Activated T-cell treated with anti-CD3 and anti-CD28 coated beads, Interleukin-2, amount 50 U/mL, for 72 hours (primary cell): ENCODE measurements at places on chromosomes 2 and 18. TPM values are rescaled to one million over a fixed set of nuclear protein-coding genes. Genes with fewer than 3 reads are reported as not detected.

The ACMSD gene
- total RNA-seq = not detected

The PREPL gene
- total RNA-seq = 30.1 TPM

The ABCA12 gene
- 0.02 TPM for total RNA-seq

The ROCK2 gene
- total RNA-seq = 15.3 TPM

The PLGLB2 gene
- total RNA-seq = 1.9 TPM

The RAB17 gene
- not detected for total RNA-seq

The IL36RN gene
- total RNA-seq = not detected

The TFCP2L1 gene
- total RNA-seq = 0.10 TPM

The HOXD1 gene
- not detected for total RNA-seq

The ANKRD30B gene
- not detected for total RNA-seq

The NAGK gene
- total RNA-seq = 51.3 TPM

The TM4SF20 gene
- not detected for total RNA-seq

- H3K4me1 ChIP-seq = no peaks in the 10 kb centered on the region
- H3K4me3 ChIP-seq = no peak overlapping the region
- no peak overlapping the region for H3K27ac ChIP-seq
- no peak for DNase-seq
Observed at GRCh38 chr2:233814056-233814835, 36.1 kb downstream of the MROH2A start.

DNA sequence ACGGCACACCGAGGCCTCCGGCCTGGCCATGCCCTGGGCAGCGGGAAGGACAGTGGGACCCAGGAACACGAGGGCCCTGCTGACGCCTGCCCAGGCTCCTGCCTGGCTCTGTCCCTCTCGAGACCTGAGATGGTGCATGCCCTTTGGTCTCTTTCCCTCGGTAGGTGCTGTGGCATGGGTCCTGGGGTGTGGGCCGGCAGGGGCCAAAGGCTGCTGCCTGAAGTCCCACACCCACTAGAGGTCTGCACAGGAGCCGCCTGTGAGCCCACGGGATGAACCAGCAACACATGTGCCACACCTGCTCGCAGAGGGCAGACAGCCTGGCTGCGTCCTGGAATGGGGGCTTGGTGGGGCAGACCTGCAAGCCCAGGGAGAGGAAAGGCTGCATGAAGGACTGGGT is 73.3 kb downstream of the NDUFA10 start:
- H3K4me3 ChIP-seq = no peak overlapping the region
- no peak for DNase-seq
- H3K27me3 ChIP-seq = no peaks in the 10 kb centered on the region
- H3K4me1 ChIP-seq = no peaks in the 10 kb centered on the region
- H3K27ac ChIP-seq = no peak overlapping the region

DNA sequence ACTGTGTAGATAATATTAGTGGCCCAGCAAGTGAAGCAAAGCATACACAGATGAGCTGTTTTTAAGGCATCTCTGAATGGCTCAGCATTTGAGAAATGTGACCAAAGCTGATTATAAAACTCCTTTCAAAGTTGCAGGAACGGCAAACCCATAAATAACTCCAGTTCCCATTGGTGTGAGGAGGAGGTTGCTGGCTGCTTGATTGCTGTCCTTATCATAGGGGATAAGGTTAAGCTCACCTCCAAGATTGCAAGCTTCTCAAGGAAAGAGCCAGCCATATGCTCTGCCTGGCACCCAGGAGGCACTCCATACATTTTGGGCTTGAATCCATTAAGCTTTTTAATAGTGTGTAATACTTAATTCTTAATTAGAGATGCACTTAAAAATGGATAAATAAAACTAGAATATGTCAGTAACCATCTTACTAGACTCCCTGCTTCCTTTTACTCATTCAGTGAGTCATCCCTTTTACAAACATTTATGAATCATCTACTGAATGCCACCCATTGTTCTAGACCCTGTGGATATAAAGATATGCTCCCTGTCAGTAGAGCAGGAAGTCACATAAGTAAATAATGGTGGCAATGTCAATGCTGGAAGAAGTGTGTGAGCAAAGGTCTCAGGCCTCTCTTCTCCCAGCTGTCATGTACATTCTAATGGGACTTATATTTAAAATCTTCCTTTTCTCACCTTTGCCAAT is 99.3 kb downstream of the SPATS2L start:
- H3K27ac ChIP-seq = peak overlapping the region; percentile 43
- peaks cover 2% of the 10 kb centered on the region for H3K36me3 ChIP-seq
- H3K4me1 ChIP-seq = peaks cover 41% of the 10 kb centered on the region

- H3K27me3 ChIP-seq = peaks cover 12% of the 10 kb centered on the region
- no peak overlapping the region for H3K27ac ChIP-seq
- DNase-seq = no peak
- no peaks in the 10 kb centered on the region for H3K36me3 ChIP-seq
- no peaks in the 10 kb centered on the region for H3K4me1 ChIP-seq
Observed at GRCh38 chr18:61448316-61448715, 115.1 kb downstream of the CDH20 start.

- peak overlapping the region; percentile 57 for H3K27ac ChIP-seq
- H3K36me3 ChIP-seq = peaks cover 4% of the 10 kb centered on the region
- H3K4me1 ChIP-seq = peaks cover 24% of the 10 kb centered on the region
- no peak overlapping the region for H3K4me3 ChIP-seq
Observed at GRCh38 chr18:51051105-51051712, 21.2 kb downstream of the SMAD4 start.

DNA sequence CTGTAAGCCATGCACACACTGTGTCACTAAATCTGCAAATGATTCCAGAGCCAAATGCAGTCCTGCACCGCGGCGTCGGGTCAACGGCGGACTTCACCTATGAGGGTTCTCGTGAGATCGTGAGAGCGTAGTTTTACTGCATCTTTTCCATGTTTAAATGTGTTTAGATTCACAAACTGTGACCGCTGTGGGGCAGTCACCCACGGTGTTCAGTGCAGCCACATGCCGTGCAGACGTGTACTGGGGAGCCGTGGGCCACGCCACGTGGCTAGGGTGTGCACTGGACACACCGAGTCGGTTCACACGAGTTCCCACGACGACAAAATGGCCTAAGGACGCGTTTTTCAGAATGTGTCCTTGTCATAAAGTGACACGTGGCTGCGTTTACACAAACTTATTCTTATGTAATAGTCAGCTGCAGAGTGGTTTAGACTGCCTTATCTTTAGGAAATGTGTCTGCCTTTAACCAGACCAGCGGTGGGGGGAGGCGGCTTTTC is 34.1 kb downstream of the NFATC1 start:
- no peak for DNase-seq
- H3K27me3 ChIP-seq = no peaks in the 10 kb centered on the region
- no peak overlapping the region for H3K27ac ChIP-seq
- H3K4me1 ChIP-seq = peaks cover 22% of the 10 kb centered on the region
- peaks cover 3% of the 10 kb centered on the region for H3K36me3 ChIP-seq

GRCh38 chr2:152037743-152038435 is 61.0 kb downstream of the CACNB4 start:
- H3K4me1 ChIP-seq = no peaks in the 10 kb centered on the region
- no peaks in the 10 kb centered on the region for H3K27me3 ChIP-seq
- H3K4me3 ChIP-seq = no peak overlapping the region
- H3K27ac ChIP-seq = no peak overlapping the region
- DNase-seq = no peak

- DNase-seq = peak; percentile 32
- no peaks in the 10 kb centered on the region for H3K27me3 ChIP-seq
- no peak overlapping the region for H3K27ac ChIP-seq
- H3K4me3 ChIP-seq = no peak overlapping the region
- no peaks in the 10 kb centered on the region for H3K36me3 ChIP-seq
Observed at GRCh38 chr2:136255648-136256461, 137.9 kb upstream of the CXCR4 start.

DNA sequence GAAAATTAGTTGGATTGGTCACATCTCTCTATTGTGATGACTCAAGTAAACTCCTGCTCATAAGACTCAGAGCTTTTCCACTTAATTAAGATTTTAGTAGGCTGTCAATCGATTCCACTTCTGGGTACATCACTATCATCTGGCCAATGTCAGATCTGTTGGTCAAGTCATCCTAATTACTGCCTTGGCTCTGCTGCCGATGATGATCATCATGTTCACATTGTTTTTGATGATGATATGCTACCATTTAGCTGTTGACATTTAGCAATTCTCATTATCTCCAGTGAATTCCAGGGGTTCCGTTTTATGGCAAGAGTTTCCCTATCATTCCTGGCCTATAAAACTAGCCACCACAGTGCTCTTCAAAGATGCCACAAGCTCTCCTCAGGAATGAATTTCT is 253.4 kb downstream of the IKZF2 start:
- no peak for DNase-seq
- H3K4me3 ChIP-seq = no peak overlapping the region
- H3K4me1 ChIP-seq = no peaks in the 10 kb centered on the region
- peaks cover 13% of the 10 kb centered on the region for H3K27me3 ChIP-seq

DNA sequence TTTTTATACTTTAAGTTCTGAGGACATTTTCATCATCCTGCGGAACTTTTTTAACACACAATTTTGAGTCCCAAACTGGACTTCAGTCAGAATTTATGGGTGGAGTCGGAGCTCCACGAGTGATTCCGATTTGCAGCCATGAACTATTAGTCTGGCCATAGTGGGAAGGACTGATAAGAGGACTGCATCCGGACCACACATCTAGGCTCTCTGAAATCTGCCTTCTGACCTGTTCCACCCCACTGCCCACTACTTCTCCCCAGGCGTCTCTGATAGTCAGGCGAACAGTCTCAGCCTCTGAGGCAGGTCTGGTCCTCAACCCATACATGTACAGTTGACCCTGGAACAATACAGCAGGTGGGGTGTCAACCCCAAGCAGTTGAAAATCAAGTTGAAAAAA is 5.2 kb downstream of the MRPL35 start:
- peaks cover 30% of the 10 kb centered on the region for H3K4me1 ChIP-seq
- peaks cover 22% of the 10 kb centered on the region for H3K36me3 ChIP-seq
- H3K4me3 ChIP-seq = no peak overlapping the region
- H3K27ac ChIP-seq = no peak overlapping the region
- no peak for DNase-seq

- H3K4me3 ChIP-seq = no peak overlapping the region
- no peak for DNase-seq
Observed at GRCh38 chr18:75365254-75365629, 62.3 kb downstream of the SMIM21 start.

GRCh38 chr2:169736902-169737301 is 3.3 kb downstream of the KLHL23 start:
- H3K36me3 ChIP-seq = peaks cover under 1% of the 10 kb centered on the region
- peaks cover 17% of the 10 kb centered on the region for H3K4me1 ChIP-seq
- DNase-seq = no peak
- H3K27me3 ChIP-seq = peaks cover 25% of the 10 kb centered on the region

DNA sequence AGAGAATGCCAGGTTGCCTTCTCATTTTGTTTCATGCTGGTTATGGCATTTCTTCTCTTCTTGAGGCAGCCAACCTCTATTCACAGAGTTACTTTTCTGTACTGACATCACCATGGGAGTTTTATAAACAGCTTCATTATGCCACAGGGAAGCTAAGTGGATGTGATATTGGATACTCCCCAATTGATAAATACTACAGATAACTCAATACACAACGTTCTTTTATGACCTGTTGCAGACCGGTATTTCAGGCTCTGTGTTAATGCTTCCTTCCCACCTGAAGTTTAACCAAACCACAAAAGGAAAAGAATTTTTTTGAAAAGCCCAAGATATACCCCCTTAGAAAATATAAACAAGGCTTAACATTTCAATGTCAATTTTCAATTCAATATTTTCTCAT is 258.3 kb upstream of the SOX11 start:
- H3K27me3 ChIP-seq = no peaks in the 10 kb centered on the region
- no peak overlapping the region for H3K4me3 ChIP-seq
- no peaks in the 10 kb centered on the region for H3K36me3 ChIP-seq
- no peaks in the 10 kb centered on the region for H3K4me1 ChIP-seq
- H3K27ac ChIP-seq = no peak overlapping the region
- no peak for DNase-seq

DNA sequence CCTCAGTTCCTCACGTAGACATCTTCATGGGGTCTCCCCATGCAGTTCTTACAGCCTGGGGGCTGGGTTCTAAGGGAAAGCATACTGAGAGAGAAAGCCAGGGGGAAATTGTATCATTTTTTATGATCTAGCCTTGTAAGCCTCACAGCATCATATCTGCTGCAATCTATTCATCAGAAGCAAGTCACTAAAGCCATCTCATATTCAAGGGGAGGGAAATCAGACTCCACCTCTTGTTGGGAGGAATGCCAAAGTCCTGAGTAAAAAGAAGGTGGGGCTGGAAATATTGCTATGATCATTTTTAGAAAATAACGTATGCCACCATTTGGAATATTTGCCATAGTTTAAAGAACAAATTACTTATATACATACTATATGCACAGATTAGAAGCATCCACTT is 304.6 kb downstream of the TXNL1 start:
- no peak overlapping the region for H3K4me3 ChIP-seq
- H3K36me3 ChIP-seq = no peaks in the 10 kb centered on the region
- no peak for DNase-seq
- no peak overlapping the region for H3K27ac ChIP-seq
- no peaks in the 10 kb centered on the region for H3K27me3 ChIP-seq

GRCh38 chr18:6449213-6449612 is 34.5 kb upstream of the L3MBTL4 start:
- DNase-seq = no peak
- H3K27me3 ChIP-seq = no peaks in the 10 kb centered on the region
- no peak overlapping the region for H3K27ac ChIP-seq
- no peaks in the 10 kb centered on the region for H3K36me3 ChIP-seq
- H3K4me3 ChIP-seq = no peak overlapping the region
- no peaks in the 10 kb centered on the region for H3K4me1 ChIP-seq

DNA sequence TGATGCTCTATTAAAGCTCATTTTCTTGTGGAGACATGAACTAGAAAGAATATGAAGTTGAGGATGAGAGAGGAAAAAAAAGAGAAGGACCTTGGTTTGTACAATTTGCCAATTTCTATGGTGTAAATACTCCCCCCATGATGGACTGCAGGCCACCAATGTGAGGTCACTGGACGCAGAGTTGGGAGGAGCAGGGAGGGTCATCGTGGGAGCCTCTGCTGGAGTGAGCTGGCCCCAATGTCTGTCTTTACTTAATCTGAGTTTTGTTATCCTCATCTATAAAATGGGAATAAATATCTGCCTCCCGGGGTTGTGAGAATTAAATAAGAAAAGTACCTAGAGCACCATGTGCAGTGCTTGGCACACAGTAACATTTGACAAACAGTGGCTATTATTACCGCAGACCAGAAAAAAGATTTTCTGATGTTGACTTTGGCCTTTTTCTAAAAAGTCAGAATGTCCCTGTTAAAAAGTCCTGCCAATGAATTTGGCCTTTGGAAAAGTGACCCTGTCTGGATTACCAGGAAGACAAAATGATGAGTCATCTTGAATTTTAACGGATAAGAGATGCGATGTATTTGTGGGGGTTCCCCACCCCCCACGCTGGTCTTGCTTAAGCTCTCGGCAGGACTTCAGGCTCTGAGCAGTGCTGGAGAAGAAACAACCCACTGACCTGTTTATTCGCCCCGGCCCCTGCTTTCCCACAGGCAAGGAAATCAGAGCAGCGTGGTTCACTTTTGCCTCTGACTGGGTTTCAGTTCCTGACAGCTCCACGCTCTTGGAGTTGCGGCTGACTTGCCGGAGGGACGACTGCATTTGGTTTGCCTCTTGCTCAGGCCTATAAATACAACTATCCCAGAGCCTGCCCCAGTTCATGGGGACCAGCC is 50.3 kb upstream of the FOSL2 start:
- H3K27me3 ChIP-seq = no peaks in the 10 kb centered on the region
- no peak for DNase-seq
- no peak overlapping the region for H3K4me3 ChIP-seq
- no peak overlapping the region for H3K27ac ChIP-seq
- peaks cover 22% of the 10 kb centered on the region for H3K4me1 ChIP-seq

- peaks cover 97% of the 10 kb centered on the region for H3K4me1 ChIP-seq
- peaks cover 18% of the 10 kb centered on the region for H3K36me3 ChIP-seq
- H3K27me3 ChIP-seq = no peaks in the 10 kb centered on the region
Observed at GRCh38 chr2:204022550-204022949, 86.0 kb downstream of the ICOS start.

- H3K27me3 ChIP-seq = no peaks in the 10 kb centered on the region
- H3K4me1 ChIP-seq = no peaks in the 10 kb centered on the region
- peaks cover under 1% of the 10 kb centered on the region for H3K36me3 ChIP-seq
- no peak for DNase-seq
- H3K4me3 ChIP-seq = peak overlapping the region; percentile 59
Observed at GRCh38 chr2:33859176-33859575, 260.1 kb upstream of the FAM98A start.
